ENCODE measurements at places on chromosomes 6 and 20.
A peak's percentile ranks its signal among the peaks of the same experiment; 100 is the strongest.

DNA sequence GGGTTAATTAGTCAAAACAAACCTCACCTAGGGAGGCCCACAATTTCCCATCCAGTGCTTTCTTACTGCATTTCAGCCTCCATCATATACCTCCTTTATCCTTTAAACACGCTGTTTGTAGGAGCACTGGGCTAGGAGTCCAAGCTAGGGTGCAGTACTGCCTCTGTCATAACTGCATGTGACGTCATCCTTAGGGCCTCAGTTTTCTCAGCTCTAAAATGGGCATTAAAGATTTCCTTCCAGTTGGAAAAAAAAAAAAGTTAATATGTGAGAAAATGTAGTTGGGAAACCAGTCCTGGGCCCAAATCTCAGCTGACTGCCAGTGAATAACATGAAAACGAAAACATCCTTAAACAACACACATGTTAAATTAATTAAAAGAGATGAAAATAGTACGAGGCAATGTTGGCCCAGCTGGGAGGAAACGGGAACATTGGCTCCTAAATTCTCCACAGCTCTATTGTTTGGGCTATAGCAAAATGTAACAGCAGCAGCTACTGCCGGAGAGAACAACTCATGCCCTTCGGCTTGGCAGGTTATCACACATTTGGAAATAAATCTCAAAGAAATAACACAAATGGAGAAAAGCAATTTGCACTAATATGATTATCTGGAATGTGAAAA is 79.9 kb upstream of the CCDC167 start:
- DNase-seq: no peak

DNA sequence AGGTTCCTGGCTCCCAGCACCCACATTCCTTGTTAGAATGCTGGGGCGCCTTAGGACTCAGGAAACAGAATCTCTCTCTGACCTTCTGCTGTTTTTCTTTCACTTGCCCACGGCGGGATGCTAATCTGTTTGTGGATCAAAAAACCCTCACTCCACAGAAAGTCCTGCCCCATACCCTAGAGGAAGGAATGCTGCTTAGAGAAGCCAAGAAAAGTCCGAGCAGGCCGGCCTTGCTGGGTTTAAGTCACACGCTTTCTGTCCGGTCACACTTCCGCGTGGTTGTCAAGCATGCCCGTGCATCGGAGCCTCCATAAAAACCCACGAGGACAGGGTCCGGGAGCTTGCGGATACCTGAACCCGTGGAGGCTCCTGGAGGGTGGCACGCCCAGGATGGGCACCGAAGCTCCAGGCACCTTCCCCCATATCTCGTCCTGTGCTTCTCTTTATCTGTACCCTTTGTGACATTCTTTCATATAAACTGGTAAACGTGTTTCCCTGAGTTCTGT is 223.1 kb downstream of the NRN1 start:
- DNase-seq: no peak

- DNase-seq: no peak
Observed at GRCh38 chr6:107627969-107628368, 138.1 kb downstream of the SOBP start.

DNA sequence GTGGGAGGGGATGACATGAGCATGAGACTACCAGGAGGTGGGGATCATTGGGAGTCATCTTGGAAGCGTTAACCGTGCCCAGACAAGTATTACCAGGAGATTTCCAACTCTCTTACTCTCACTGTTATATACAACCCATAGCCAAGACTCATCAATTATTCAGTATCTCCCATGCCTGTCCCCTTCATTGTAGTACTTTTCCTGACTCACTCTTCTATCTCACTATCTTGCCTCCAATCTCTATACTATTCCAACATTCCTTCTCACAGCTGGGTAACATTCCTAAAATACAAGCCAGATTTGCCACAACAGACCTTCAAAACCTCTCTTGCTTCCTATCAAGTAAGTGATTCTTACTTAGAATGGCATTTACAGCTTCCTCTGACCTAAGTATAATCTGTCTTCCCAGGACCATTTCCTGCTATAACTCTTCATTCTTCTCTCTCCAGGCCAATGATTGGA is 226.3 kb upstream of the SMLR1 start:
- no peak for DNase-seq

DNA sequence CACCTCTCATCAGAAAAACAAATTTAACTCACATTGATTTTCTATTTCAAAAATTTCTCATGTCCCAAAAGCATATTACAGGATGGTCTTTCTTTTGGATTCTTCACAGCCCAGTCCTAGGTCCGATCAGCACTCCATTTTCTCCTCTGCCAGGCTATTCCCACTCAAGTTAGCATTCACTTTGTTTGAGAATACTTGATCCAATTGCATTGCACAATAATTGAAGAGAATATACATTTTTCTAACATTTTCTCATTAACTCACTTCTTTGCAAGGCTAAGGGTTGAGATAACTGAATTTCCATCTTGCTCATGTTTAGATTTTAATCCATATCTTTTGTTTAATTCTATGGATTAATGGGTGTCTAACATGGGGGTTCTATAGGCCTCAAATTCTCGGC is 716.1 kb downstream of the QKI start:
- DNase-seq: no peak

DNA sequence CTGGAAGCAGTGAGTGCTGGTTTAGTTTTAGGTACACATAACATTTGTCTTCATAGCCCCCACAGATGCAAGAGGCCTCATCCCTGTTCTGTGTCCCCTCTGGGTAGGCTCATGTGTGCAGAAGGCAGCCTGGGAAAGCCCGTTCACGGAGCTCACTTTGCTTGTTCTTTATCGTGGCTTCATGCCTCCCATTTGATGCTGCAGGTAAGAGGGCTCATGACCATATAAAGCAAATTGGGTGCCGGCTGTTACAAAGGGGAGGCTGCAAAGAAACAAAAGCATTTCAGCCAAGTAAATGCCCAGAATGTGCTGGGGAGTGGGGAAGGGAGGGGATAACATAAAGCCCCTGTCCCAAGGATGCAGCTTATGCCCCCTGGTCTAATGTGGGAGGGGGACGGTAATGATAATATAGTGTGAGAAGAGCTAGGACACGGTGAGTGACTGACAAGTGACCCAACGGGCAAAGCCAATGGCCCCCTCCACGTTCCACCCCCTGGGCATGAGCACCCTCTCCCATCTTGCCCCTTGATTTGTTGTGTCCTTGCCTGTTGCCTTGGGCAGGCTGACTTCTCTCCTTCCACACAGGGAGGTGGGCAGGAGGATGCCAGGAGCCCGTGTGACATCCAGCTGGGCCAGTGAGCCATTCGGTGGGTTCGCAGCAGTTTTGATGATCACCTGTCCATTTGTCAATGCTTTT is 138.0 kb downstream of the FOXO3 start:
- DNase-seq: no peak

DNA sequence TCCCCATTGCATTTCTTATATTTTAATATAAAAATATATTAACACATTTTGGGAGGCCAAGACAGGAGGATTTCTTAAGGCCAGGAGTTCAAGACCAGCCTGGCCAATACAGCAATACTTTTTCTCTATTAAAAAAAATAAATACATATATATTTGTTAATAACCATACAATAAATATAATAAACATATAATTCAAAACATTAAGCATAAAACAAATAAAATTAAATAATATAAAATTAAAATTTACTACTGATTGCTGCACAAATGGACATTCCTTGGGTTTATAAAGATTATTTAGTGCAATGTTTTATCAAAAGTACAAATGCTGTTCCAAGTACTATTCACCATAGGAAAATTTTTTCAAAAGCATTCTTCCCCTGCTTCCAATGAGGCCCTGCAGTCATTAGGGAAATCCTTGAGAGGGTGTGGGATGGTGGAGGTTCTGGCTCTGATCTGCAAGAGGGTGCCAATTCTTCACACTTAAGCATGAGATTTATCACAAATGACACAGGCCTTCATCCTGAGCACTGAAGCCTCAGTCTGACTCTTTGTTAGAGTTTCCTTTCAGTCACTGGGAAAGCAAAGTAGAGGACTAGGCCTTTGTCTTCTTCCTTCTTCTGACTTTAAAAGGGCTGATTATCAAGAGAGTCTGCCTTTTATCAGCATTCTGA is 596.7 kb downstream of the EPM2A start:
- no peak for DNase-seq

DNA sequence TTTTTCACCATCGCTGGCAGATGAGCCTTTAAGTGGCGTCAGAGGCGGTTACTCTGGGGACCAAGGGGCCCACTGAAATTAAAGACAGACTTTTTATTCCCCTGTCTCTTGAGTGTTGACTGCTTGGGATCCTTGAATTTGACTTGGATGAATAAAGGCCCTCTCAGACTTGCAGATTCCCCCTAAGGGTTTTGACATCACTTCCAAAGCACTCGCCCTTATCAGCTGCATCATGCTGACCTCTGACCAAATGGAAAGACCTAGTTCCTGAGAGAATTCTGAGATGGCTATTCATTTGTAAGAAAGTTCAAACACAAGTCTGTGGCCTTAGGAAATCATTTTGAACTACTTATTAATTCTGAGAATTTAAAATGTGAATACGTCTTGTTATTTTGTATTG is 13.5 kb upstream of the MOXD1 start:
- DNase-seq: no peak

DNA sequence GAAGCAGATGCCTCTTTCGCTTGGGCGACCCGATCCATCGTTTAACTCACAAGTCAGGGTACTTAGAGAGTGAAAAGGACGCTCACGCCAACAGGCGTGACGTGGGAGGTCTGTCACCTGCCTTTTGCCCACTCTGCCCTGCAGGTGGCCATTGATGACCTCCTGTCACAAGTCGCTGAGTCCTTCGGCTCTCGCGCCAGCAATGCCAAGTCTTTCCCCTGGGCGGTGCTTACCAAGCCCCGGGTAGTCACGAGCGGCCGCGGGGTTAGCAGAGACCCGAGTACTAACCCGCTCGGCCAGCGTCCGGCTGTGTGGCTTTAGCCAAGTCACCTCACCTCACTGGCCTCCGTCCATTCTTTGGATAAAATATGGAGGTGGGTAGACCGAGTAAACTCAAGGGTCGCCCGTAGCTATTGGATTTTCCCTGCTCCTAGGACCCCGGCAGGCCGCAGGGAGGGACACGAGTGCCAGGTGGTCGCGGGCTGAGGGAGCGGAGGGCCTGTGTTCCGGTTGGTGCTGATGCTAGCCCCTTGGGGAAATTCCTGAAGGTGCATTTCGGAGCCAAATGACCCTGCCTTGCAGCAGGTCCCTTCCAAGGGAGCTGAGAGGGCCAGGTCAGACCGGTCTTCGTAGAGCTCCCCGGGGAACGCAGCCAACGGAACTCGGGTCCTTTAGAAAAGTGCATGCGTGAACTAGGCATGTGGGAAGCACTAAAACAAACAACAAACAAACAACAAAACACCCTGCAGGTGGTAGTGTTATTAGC is 668 bp downstream of the PKIB start:
- peak; percentile 36 for DNase-seq

DNA sequence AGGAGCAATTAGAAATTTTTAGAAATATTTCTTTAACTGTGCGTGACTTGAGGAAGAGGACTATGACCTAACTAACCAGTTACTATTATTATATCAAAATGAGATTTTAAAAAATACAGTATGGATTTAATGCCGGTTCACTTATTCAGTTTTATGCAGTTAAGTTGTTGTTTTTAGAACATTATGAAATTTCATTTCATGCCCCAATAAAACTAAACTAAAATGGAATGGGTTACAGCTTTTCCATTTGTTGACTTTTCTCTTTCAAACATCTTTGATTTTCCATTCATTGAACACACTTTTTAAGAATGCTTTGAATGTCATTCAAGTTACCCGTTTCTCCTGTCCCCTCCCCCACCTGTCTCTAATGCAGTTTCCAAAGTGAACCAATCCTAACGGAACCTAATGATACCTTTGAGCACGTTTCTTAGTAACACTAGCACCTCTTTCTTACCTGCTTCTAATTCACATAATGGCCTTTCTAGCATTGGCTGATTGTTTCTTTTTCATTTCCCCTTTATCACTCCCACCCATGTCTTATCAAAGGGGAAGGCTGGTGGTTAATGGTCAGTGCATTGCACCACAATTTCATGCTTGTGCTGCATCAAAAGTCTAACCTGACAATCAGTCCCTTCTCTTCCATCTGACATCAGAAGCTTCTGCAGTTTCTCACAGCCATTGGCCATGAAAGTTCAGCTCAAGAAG is 262.2 kb upstream of the TAB2 start:
- DNase-seq: no peak

DNA sequence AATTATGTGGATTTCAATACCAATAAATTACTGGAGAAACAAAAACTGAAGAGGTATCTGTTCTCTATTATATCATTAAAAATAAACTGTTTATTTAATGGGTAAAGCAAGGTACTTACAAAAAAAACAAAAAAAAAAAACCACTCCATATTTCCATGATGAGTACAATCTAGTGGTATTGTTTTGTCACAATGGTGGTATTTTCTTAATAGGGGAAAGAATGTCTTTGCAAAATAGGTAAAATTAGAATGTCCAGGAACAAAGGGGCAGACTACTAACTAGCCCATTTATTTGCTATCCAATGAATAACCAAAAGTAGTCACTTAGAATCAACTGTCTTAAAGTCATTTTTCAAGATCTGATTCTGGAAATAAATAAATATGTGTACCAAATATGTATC is 92.0 kb downstream of the ARHGAP18 start:
- no peak for DNase-seq

GRCh38 chr20:35467339-35468224 is 12.2 kb downstream of the CEP250 start:
- DNase-seq: no peak

DNA sequence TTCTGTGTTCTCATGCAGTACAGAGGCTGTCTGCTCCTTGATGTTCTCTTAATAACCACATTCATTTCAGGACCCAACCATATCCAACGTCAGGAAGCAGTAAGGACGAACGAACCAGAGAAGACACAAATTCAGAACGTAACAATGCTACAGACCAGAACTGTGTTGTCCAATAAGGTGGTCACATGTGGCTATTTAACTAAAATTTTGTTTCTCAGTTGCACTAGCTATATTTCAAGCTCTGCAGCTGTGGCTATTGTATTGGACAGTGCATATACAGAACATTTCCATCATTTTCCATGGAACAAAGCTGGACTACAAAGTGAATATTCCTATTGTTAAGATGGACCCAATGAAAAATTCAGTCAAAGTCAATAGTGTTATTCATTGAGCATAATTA is 27.0 kb downstream of the MAP7 start:
- no peak for DNase-seq

- DNase-seq: peak; percentile 80
Observed at GRCh38 chr6:33668914-33669313, 42.6 kb downstream of the UQCC2 start.

DNA sequence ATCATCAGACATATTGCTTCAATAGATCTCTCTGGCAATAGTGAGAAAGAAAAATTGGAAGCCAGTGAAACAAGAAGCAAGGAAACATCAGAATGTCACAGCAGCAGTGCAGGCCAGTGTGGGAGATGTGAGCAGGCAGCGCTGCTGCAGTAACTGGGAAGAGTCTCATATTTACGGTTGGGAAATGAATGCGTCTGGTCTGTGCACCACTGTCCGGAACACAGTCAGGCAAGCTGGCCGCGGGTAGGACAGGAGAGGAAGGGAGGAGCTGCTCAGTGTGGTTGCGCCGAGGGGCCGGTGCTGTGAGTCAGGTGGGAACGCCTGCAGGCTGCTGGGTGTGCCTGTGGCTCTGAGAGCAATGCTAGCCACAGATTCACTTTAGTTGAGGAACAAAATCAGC is 6.4 kb upstream of the PSMG4 start:
- no peak for DNase-seq

GRCh38 chr20:57391439-57392301 is 474 bp downstream of the RBM38 start:
- peak; percentile 73 for DNase-seq
